Heart left ventricle (tissue), 16 donors: ENCODE measurements at places on chromosomes 3 and 15. TPM values are rescaled to one million over a fixed set of nuclear protein-coding genes. Genes with fewer than 3 reads are reported as not detected.

DNA sequence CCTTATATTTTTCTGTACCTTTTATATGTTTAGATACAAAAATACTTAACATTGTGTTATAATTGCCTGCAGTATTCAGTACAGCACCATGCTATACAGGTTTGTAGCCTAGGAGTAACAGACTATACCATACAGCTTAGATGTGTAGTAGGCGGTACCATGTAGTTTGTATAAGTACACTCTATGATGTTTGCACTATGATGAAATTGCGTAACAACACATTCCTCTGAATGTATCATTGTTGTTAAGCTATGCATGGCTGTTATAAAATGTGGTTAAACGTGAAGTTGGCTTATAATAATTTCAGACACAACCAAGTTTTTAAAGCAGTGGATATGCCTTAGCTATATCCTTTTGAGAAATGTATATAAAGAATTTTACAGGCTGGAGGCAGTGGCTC lies 328.3 kb downstream of the PLCL2 start:
- H3K27me3 ChIP-seq: no peaks in the 10 kb centered on the region
- H3K36me3 ChIP-seq: peaks cover 22% of the 10 kb centered on the region
- DNase-seq: no peak
- H3K4me3 ChIP-seq: no peak overlapping the region
- no peak overlapping the region for H3K27ac ChIP-seq

GRCh38 chr3:194084284-194084683 lies 51.7 kb upstream of the HES1 start:
- H3K36me3 ChIP-seq: no peaks in the 10 kb centered on the region
- no peaks in the 10 kb centered on the region for H3K27me3 ChIP-seq
- no peak for DNase-seq
- H3K4me1 ChIP-seq: peaks cover 18% of the 10 kb centered on the region

DNA sequence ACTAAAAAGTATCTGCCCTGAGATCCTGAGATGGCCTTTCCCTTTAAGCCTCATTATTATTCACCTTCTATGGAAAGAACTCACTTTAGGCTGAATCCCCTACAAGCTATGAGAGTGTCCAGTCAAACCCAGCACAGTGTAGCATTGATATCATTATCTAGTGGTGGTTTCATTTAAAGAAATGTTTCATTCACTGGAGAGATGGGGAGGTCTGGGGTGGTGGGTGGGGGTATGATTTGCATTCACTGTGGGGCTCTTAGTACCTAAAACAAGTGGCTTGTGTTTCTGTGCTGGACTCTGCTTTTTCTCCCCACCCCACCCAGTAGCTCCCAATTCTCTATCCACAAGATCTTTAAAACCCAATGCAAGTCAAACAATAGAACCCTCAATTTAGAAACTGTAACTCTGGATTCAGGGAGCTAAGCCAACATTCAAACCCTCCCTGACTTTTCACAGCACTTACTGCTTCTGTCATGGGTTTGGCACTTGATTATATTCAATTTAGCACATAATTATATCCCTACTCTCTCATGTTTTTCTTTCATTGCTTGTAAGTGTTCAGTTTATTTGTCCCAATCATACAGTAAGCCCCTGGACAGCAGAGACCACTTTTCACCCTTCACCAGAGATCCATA lies 310.5 kb upstream of the THBS1 start:
- peaks cover 2% of the 10 kb centered on the region for H3K4me1 ChIP-seq
- H3K36me3 ChIP-seq: no peaks in the 10 kb centered on the region
- no peak overlapping the region for H3K27ac ChIP-seq
- DNase-seq: no peak
- H3K4me3 ChIP-seq: no peak overlapping the region
- no peaks in the 10 kb centered on the region for H3K27me3 ChIP-seq

DNA sequence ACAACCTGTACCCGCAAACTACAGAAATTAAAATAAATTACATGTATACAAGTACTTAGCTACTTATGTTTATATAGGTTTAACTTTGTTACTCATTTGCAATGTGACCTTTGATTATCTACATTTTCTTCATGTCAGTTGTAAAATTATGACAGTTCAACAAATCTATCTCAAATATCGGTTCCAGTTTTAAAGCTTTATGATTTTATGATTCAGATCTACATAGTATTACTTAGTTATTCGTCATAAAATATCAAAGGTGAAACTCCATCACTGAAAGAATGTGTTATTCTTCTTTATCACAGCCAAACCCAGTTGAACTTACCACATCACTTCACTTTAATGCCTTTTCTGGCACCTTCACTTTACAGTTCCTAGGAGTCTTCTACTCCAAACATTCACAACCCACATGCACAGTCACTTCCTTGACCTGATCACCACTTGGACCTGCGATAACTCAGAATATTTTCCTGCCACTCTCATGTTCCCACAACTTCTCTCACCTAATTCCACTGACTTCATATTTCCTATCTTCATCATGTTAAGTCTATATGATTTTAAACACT lies 47.2 kb downstream of the SLITRK3 start:
- no peaks in the 10 kb centered on the region for H3K27me3 ChIP-seq
- no peak overlapping the region for H3K27ac ChIP-seq
- H3K4me1 ChIP-seq: no peaks in the 10 kb centered on the region
- DNase-seq: no peak

- no peak overlapping the region for H3K27ac ChIP-seq
- H3K4me1 ChIP-seq: no peaks in the 10 kb centered on the region
- no peak for DNase-seq
- H3K27me3 ChIP-seq: no peaks in the 10 kb centered on the region
- peaks cover 98% of the 10 kb centered on the region for H3K36me3 ChIP-seq
- H3K4me3 ChIP-seq: no peak overlapping the region
Observed at GRCh38 chr3:47868306-47868705, 65.4 kb downstream of the DHX30 start.

GRCh38 chr15:89333959-89334509 lies 590 bp downstream of the POLG start:
- peak; percentile 73 for DNase-seq
- H3K36me3 ChIP-seq: peaks cover 43% of the 10 kb centered on the region
- H3K4me3 ChIP-seq: peak overlapping the region; percentile 87
- peak overlapping the region; percentile 21 for H3K27ac ChIP-seq
- peaks cover 57% of the 10 kb centered on the region for H3K4me1 ChIP-seq

GRCh38 chr15:69297642-69298353 lies 914 bp upstream of the PAQR5 start:
- no peaks in the 10 kb centered on the region for H3K36me3 ChIP-seq
- DNase-seq: no peak
- H3K27me3 ChIP-seq: peaks cover 15% of the 10 kb centered on the region
- H3K27ac ChIP-seq: no peak overlapping the region
- H3K4me3 ChIP-seq: peak overlapping the region; percentile 53

- H3K27me3 ChIP-seq: no peaks in the 10 kb centered on the region
- no peak overlapping the region for H3K27ac ChIP-seq
Observed at GRCh38 chr3:24793896-24794295, 299.2 kb upstream of the THRB start.

GRCh38 chr15:44727485-44728231 lies 8.7 kb upstream of the TRIM69 start:
- H3K36me3 ChIP-seq: peaks cover 13% of the 10 kb centered on the region
- H3K27me3 ChIP-seq: no peaks in the 10 kb centered on the region
- no peak overlapping the region for H3K4me3 ChIP-seq
- DNase-seq: no peak
- H3K4me1 ChIP-seq: peaks cover 9% of the 10 kb centered on the region
- peak overlapping the region; percentile 99 for H3K27ac ChIP-seq

- no peak for DNase-seq
- H3K4me3 ChIP-seq: no peak overlapping the region
- no peak overlapping the region for H3K27ac ChIP-seq
- no peaks in the 10 kb centered on the region for H3K4me1 ChIP-seq
- H3K36me3 ChIP-seq: peaks cover 67% of the 10 kb centered on the region
- H3K27me3 ChIP-seq: no peaks in the 10 kb centered on the region
Observed at GRCh38 chr15:92149029-92149428, 244.7 kb upstream of the ST8SIA2 start.

GRCh38 chr15:75577401-75578172 lies 1.5 kb downstream of the PTPN9 start:
- H3K27ac ChIP-seq: peak overlapping the region; percentile 83
- no peaks in the 10 kb centered on the region for H3K27me3 ChIP-seq
- peaks cover 6% of the 10 kb centered on the region for H3K4me1 ChIP-seq
- DNase-seq: no peak
- H3K36me3 ChIP-seq: no peaks in the 10 kb centered on the region
- peak overlapping the region; percentile 99 for H3K4me3 ChIP-seq

DNA sequence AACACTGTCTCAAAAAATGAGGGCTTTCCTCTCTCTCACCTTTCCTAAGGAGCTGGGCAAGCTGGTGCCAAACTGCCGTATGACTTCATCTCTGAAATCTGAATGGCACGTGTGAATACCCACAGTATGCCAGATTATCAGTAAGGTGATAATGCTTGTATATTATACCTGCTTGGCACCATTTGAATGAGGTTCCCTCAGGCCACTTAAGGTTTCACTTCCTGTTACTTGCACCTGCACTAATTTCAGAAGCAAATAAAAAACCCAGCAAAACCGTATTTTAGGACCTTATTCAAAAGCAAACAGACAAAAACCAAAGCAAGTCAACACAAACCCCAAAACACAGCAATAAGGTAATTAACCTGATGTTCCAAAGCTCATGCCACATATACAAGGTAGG lies 19.7 kb downstream of the FOXP1 start:
- no peaks in the 10 kb centered on the region for H3K36me3 ChIP-seq
- H3K27ac ChIP-seq: no peak overlapping the region
- no peak for DNase-seq

- no peaks in the 10 kb centered on the region for H3K27me3 ChIP-seq
- H3K36me3 ChIP-seq: no peaks in the 10 kb centered on the region
- no peak for DNase-seq
- no peaks in the 10 kb centered on the region for H3K4me1 ChIP-seq
Observed at GRCh38 chr15:33200444-33200843, 5.9 kb upstream of the FMN1 start.

DNA sequence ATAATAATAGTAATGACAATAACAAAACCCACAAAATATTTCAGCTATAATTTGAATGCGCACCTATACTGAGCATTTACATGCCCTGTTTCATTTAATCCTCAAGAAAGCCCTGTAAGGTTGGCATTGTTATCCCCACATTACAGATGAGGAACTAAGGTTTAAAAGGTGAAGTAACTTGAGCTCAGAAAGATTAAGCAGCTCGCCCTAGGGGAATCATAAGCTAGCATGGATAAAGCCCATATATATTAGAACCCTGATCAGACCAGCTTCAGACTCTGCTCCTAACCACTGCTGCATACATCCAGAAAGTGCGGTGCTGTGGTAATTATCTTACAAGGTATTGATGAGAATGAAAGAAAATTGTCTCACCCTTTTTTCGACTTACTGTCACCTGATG lies 141.1 kb upstream of the CGNL1 start:
- H3K36me3 ChIP-seq: peaks cover 47% of the 10 kb centered on the region
- H3K4me3 ChIP-seq: no peak overlapping the region
- no peak overlapping the region for H3K27ac ChIP-seq
- DNase-seq: no peak
- H3K27me3 ChIP-seq: no peaks in the 10 kb centered on the region
- H3K4me1 ChIP-seq: no peaks in the 10 kb centered on the region

GRCh38 chr3:67362686-67363085 lies 291.7 kb downstream of the SUCLG2 start:
- H3K27me3 ChIP-seq: no peaks in the 10 kb centered on the region
- no peaks in the 10 kb centered on the region for H3K4me1 ChIP-seq
- no peak overlapping the region for H3K4me3 ChIP-seq
- H3K36me3 ChIP-seq: no peaks in the 10 kb centered on the region

DNA sequence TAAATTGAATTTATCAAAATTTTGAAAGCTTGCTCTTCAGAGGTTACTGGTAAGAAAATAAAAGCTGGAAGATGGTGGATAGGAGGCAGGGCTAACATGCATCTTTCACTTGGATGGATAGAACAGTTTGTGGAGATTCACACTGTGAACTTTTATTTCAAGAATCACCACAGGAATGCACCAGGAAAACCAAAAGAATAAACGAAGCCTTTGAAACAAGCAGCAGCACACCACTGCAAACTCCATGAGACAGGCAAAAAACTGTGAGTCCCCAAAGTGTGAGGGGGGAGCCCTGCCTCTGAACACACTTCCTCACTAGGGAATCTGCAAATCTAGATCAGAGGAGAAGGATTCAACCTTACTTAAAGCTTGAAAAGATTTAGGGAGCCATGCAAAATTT lies 122.2 kb downstream of the RTP4 start:
- no peaks in the 10 kb centered on the region for H3K4me1 ChIP-seq
- H3K27ac ChIP-seq: no peak overlapping the region
- no peak overlapping the region for H3K4me3 ChIP-seq
- no peak for DNase-seq
- H3K27me3 ChIP-seq: no peaks in the 10 kb centered on the region

- peaks cover 23% of the 10 kb centered on the region for H3K4me1 ChIP-seq
- H3K27ac ChIP-seq: peak overlapping the region; percentile 100
- no peak for DNase-seq
- H3K27me3 ChIP-seq: no peaks in the 10 kb centered on the region
- H3K36me3 ChIP-seq: no peaks in the 10 kb centered on the region
Observed at GRCh38 chr15:35546511-35547381, 781 bp upstream of the DPH6 start.

- no peak overlapping the region for H3K27ac ChIP-seq
- no peak for DNase-seq
- no peaks in the 10 kb centered on the region for H3K27me3 ChIP-seq
- peaks cover 16% of the 10 kb centered on the region for H3K4me1 ChIP-seq
Observed at GRCh38 chr3:194221336-194221735, 85.4 kb downstream of the HES1 start.

DNA sequence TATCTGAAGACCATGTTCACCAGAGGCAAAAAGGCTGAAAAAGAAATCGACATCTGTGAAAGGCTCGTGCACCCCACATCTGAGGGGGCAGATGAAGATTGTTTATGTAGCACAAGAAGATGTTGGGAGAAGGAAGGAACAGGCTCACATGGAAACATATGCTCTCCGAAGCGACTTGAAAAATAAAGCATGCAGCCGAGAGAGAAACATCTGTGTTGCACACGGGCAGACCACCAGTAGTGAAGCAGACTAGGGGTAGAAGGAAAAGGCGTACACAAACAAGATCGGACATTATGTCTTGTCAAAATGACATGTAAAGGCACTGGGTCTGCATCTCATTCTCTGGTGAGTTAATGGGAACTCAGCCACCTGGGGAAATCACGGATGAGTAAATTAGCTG lies 356.5 kb downstream of the ZIC4 start:
- H3K27me3 ChIP-seq: no peaks in the 10 kb centered on the region
- no peaks in the 10 kb centered on the region for H3K36me3 ChIP-seq
- DNase-seq: no peak
- no peaks in the 10 kb centered on the region for H3K4me1 ChIP-seq
- no peak overlapping the region for H3K27ac ChIP-seq

DNA sequence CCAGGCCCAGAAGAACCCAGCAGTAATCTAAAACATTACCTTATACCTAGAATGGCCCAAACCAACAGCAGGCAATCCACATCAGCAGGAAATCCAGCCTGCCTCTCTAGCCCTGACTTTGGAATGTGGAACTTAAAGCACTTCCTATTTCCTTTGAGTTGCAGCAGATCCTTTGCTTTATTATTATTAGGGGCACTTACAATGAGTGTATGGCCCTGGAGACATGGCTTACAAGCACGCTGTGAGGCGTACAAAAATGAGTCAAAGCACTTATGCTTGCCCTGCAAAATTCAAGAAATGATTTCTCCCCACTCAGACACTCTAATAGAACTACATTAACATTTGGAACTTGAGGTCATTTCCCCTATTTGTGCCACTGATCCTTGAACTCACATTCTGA lies 9.5 kb upstream of the KNSTRN start:
- no peak for DNase-seq
- no peak overlapping the region for H3K27ac ChIP-seq
- no peaks in the 10 kb centered on the region for H3K27me3 ChIP-seq
- peaks cover 4% of the 10 kb centered on the region for H3K4me1 ChIP-seq
- H3K4me3 ChIP-seq: no peak overlapping the region

Gene BFSP2
- total RNA-seq: not detected

Gene ARGFX
- total RNA-seq: not detected

Gene CDC25A
- 1.00 TPM for total RNA-seq

Gene TMIE
- total RNA-seq: 0.50 TPM

Gene PPP1R14D
- total RNA-seq: not detected

Gene MRPL46
- total RNA-seq: 57.1 TPM

Gene LSAMP
- 13.7 TPM for total RNA-seq

Gene SCAP
- 48.4 TPM for total RNA-seq

Gene PIF1
- not detected for total RNA-seq
